ENCODE measurements at places on chromosomes 1 and 21.

GRCh38 chr1:10283318-10283984, 73.1 kb downstream of the KIF1B start:
- no peak for DNase-seq

DNA sequence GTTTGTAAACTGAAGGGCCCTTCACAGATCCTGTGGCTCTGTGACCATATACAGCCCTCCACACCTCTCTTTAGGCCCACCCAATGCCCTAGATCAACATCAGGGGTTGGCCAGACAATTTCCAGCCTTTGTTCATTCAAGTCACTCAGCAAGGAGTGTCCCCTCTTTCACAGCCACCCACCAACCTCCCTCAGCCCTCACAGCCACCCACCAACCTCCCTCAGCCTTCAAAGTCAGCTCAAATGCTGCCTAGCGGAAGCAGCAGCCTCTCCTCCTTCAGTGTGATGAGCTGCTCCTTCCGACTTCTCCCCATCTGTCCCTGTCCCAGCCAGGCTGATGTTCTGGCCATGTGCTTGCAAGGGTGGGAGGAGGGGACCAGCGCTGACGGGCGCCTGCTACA, 71.4 kb downstream of the DMRTB1 start:
- no peak for DNase-seq

GRCh38 chr21:42413093-42413492, 9.4 kb downstream of the UBASH3A start:
- no peak for DNase-seq

DNA sequence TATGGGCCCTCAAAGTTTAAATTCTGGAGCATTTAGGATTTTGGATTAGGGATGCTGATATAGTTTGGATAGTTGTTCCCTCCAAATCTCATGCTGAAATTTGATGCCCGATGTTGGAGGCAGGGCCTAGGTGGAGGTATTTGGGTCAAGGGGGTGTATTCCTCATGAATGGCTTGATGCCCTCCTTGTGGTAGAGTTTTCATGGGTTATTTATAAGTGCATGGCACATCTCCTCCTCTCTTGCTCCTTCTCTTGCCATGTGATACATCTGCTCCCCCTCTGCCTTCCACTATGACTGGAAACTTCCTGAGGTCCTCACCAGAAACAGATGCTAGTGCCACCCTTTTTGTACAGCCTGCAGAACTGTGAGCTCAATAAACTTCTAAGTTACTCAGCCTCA, 17.5 kb upstream of the NKAIN1 start:
- no peak for DNase-seq

DNA sequence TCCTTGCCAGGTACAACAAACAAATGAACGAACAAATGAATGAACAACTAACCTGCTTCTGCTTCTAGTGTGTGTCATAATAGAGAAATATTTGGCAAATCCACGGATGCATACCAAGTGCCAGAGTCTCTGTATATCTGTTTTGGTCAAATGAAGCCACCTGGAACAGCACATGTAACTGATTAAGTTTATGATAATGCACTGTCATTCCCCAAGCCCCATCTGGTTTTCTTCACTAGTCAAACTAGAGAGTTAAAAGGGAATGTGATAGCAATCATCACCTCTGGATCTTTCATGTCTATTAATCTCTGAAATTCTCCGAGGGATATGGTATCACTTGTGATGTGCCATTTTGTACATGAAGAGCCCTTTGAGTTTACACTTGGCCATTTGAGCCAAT, 21.0 kb upstream of the SCAF4 start:
- no peak for DNase-seq

- no peak for DNase-seq
These were observed 11.1 kb downstream of the PTP4A2 start for GRCh38 chr1:31926853-31927660.

GRCh38 chr1:116852910-116853309, 56.8 kb upstream of the PTGFRN start:
- DNase-seq = no peak

- DNase-seq = no peak
These were observed 90.9 kb downstream of the LRRC8C start for GRCh38 chr1:89723863-89724262.

DNA sequence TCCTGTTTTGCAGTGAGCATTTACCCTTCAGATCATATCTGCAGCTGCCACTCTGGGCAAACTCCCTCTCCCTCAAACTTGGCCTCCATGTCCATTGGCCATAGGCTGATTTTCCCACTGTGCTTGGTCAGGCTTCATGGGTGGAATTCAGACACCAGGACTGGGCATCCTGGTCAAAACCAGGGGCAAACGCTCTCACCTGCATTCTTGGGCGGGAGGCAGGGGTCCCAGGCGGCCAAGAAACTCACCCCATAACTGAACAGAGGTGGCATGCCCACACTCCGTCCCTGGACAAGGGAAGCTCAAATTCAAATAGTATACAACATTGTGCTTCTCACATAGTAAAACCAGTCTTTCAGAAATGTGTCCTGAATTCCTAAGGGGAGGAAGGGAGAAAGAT, 81.1 kb upstream of the ZNF648 start:
- DNase-seq = no peak

DNA sequence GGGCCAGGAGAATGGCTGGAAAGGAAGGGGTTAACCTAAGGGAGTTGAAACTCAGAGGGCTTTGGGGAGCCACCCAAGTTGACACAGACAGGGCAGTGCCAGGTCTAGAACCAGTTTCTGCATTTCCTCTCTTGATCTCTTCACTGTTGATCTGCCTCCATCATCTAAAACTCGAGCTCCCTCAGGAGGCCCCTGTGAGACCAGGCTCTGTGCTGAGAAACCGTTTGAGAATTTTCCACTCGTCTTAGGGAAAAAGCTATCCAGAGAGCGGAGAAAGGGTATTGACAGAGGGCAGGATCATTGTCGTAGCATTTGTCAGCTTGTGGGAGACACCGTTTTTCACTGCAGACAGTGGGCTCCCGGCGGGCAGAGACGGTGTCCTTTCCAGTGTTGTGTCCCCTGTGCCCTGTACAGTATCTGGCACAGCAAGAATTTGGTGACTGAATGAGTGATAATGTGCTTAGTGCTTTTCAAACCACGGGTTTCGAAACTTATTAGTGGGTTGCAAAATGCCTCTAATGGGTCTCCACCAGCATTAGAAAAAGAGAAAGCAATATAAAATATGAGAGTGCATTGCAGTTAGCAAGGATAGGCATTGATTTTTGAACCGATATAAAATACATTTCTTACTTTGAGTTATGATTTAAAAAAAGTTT, 31.1 kb downstream of the PROK1 start:
- DNase-seq = no peak

- no peak for DNase-seq
These were observed 471.8 kb downstream of the KCNT2 start for GRCh38 chr1:196136396-196136795.

DNA sequence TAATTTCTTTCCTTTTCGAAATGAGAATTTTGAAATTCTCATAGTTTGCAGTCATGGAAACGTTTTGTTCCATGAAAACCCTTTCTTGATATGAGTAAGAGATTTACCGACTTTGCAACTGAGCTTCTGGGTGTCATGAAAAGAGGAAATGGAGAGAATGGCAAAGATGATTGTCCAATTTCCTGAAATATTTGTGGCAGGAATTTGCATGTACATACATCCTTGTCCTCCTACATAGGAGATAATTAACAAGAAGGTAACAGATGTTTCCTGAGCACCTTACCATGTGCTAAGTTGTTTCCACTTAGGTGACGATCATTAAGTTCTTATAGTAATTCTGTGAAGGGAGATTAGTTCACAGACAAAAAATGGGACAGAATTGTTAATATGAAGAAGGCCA, 170.7 kb downstream of the NEGR1 start:
- no peak for DNase-seq

- no peak for DNase-seq
These were observed 917 bp downstream of the STX12 start for GRCh38 chr1:27773826-27774445.

DNA sequence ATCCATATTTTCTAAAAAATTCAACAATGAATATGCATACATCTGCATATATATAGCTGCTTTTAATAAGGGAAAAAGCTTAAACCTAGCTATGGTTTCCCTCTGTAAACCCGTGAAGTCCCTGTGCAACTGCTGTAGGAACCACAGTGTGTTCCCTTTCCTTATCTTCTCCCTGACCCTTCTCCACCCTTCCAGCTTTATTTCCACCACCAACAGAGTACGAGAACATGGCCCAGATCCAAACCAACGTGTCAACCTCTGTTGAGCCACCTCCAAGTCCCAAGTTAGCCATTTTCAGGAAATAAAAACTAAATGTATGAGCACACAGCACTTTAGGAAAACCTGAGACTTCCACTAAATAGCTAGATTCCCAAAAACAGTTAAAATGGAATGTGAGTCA, 20.3 kb downstream of the SUSD4 start:
- no peak for DNase-seq

DNA sequence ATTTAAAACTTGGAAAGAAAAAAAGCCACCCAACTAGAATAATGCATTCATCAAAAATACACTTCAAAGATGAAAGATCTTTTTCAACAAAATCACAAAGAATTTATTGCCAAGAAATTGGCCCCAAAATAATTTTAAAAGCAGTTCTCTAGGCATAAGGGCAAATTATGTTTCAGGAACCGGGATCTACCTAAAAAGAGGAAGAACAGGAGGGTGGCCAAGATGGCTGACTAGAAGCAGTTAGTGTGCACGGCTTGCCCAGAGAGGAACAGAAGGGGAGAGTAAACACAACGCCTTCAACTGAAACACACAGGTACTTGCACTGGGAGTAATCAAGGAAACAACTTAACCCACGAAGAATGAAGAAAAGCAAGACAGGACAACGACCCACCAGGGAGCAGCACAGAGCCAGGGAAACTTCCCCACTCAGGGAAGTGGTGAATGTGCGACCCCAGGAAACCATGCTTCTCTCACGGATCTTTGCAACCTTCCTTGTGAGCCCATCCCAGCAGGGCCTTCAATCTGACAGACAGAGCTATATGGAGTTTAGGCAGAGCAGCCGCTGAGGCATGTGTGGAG, 46.1 kb downstream of the ACKR1 start:
- no peak for DNase-seq

DNA sequence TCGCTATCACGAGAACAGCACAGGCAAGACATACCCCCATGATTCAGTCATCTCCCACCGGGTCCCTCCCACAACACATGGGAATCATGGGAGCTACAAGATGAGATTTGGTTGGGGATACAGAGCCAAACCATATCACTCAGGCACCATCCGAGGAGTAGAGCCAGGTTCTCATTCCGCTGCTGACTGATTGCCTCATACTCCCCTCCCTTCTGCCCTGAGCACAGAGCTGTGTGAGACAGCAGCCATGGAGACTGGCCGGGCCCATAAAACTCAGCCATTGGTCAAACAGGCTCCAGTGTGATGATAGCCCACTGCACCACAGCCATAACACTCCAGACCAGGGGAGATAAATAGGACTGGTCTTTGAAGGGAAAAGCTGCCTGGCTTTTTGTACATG, 22.6 kb downstream of the TTC4 start:
- DNase-seq = no peak

DNA sequence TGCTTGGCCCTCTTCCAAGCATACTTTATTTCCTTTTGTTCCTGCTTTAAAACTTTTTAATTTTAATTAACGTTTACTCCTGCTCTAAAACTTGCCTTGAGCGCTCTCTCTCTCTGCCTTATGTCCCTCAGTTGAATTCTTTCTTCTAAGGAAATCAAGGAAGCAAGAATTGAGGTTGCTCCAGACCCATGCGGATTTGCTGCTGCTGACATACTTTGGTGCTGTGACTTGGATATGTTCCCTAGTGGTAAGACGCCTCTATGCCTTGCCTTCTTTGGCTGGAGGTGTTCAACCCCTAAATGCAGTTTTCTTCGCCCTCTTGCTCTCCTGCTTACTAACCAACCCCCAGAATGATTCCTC, 148.1 kb downstream of the ADSS2 start:
- DNase-seq = no peak

DNA sequence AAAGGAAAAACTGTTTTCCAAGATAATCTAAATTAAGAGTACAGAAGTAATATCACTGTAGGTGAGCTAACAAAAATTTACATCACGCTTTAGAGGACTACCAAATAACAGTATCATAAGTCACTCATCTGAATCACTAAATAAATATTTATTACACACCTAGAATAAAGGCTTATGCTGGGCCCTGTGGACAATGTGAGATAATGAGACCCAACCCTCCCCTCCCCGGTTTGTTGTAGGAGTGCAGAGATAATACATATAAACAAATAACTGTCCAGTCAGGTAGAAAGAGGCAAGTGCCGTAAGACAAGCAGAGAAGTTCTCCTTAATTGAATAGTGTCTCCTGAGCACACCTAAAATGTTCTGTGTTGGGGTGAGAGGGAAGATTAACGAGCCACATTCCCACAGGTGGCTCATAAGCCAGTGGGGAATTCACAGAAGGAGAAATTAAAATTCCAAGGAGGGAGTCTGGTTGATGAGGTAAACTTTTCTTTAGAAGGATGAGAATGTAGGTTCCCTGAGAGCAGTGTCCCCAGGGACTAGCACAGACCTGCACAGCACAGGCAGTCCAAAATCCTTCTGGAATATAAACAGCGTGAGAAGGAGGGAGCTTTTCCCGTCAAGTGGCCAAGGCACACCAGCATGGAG, 241.4 kb downstream of the NFIA start:
- no peak for DNase-seq

All from head of caudate nucleus (tissue), 42 donors.